GM12878 (cell line): ENCODE measurements at places on chromosomes 5 and 9.

- no peak for DNase-seq
These were observed 52.8 kb downstream of the IRF1 start for GRCh38 chr5:132437604-132438266.

DNA sequence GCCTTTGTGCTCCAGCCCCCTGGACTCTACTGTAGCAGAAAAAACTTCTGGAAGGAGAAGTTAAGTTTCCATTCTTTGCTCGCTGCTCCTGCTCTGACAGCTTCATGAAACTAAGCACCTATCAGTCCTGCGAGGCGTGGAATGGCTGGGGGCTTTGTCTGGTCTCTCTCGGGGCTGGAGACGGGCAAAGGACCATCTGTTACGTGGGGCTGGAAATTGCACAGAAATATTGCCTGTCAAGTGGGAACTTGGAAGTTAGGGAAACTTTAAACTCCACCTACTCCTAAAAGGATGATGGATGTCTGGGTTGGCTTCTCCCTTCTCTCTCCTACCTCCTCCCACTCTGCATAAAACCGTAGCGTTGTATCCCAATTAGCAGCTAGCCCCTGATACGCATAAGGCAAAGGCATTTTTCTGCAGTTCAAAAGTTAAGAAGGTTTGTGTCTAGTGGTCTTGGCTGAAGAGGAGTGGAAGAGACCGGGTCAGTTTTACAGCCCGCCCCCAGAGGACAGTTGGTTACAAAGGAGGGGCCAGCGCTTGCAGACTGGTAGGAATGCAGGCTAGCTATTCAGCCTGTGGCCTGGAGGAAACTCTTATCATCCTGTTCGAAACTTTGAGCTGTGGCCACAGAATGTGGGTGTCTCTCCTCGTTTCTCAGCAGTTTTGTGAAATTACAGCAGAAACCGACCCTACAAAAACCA lies 1.3 kb downstream of the FBXL7 start:
- no peak for DNase-seq

DNA sequence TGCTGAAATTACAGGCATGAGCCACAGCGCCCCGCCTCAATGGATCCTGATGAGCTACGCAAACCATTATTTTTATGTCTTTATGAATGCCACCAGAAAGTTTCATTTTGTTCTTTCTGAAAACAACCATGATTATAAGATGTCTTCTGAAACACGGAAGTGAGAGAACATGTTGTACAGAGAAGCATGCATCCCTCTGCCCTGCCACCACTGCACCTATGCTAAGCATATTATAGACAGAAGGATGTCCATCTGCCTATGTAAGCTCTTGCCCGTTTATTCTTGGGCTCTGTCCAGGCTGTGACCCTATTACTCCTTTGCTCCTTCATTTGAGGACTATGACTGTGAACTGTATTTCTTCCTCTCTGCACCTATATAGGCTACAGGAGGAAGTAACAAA lies 74.3 kb downstream of the GRAMD2B start:
- DNase-seq, result no peak

DNA sequence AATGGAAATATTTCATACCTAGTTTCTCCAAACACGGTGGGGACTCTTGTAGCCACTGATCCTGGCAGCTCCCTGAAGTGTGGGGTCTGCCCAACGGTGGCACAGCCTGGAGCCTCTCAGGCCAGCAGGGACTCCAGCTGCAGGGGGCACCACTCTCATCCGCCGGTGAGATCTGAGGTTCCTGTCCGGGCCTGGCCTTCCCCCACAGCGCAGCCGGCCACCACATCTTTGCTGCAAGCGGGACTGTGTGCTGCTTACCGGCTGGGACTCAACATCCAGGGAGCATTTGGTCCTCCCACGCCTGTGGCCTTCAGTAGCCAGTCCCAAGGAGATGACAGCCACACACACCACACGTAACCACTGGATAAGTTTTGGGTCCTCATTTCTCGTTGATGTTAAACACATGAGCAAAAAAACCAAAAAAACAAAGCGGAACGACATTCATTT lies 7.7 kb upstream of the NKX2-5 start:
- DNase-seq, result no peak

- DNase-seq, result no peak
These were observed 40.2 kb downstream of the NLN start for GRCh38 chr5:65762234-65762633.

DNA sequence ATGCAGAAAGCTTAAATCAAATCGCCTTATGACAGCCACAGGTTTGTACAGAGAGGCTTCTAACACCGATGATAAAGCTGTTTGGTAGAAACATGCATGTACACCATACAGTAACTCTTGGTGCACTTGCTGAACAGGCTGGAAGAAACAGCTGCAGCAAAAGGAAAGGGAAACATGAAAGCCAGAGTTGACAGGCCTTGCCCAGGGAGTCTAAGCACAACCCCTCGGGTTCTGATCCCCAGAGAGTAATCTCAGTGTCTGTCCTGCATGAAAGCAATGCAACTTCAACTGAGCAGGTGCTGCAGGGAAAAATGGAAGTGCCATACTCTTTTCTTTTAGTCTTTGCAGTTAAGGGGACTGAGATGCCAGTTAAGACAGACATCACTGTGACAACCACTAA lies 419.9 kb downstream of the BNC2 start:
- no peak for DNase-seq

DNA sequence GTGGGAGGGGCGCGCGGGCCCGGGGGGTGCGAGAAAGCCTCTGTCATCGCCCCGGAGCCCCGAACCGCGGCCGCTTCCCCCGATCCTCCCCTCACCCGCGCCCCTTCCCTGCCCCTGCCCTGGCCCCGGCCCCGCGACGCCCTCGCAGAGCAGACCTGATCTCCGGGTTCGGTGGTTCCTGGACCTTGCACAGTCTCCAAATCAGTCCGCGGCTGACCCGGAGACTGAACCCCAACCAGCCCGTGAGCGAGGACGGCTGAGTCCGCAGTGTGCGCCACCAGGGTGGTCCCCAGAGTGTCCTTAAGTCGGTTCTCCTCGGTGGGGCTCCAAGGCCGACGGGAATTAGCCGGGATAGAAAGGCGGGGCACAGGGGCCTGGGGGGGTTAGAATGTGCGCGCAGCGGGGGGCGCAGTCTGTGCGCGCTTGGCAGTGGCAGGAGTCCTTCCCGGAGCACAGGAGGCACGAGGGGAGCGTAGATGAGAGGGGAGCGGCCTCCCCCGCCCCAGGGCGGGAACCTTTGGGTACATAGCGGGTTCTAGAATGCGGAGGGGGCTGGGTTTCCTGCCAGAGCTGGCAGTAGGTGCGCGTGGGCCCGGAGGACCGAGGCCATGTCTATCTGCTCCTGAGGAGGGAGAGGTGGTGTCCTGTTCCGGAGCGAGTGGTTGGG lies 779 bp downstream of the PKN3 start:
- DNase-seq, result no peak

- no peak for DNase-seq
These were observed 177.1 kb downstream of the DMAC1 start for GRCh38 chr9:7622481-7622880.

DNA sequence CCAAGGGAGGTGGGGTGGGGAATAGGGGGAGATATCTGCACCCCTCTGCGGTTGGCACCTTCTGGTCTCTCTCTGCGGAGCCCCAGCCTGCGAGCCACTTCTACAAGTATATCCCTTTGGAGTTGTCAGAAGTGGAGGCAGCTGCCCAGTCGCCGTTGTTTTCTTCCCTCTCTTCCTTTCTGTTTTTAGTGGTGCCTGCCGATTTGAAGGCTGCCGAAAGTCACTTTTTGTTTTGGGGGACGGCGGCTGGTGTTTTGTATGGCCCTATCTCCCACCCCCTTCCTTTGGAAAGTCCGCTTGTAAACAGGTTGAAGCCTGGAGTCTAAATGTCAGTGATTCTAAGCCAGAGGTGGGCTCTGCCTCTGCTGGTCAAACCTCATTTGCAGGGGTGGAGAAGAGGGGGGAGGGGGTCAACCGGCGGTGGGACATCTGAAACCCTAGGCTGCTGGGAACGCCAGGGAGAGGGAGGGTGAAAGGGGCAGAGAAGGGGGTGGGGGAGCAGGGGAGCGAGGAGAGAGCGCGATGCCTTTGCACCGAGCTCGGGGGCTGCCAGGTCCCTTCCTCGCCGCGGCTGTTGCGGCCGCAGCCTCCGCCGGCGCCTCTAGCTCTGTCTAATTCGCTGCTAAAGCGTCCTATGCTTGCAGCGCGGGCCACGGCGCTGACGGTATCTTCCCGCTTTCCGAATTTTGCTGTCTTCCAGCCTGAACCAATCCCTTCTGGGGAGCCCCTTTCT lies at the start of gene FGF10:
TSS of gene FGF10 (minus strand) at position 331 of the 733 bp plus-strand sequence. CDS start 738 bp downstream, outside the sequence.
- DNase-seq, result no peak

GRCh38 chr5:37552770-37553719 lies 173.9 kb downstream of the WDR70 start:
- no peak for DNase-seq

DNA sequence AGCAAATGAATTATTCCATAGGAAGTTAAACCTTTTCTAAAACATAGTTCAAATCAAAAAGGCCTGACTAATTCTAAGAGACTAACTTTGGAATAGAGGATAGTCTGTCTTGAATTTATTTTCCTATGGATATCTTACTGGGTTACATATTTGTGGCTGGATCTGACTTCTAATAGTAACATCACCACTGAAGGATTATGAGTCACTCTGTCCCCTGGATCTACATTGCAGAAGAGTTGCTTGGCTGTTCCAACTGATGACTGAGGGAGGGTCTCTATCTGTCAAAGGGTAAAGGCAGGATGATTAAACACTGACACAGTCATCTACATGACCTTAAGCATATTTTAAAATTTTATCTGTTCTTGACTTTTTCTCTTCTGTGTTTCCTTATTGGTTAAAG lies 119.6 kb upstream of the FST start:
- no peak for DNase-seq

GRCh38 chr5:172506251-172506650 lies 51.9 kb upstream of the SH3PXD2B start:
- DNase-seq, result no peak

- DNase-seq, result no peak
These were observed 114.6 kb downstream of the MTX3 start for GRCh38 chr5:79876456-79876855.

DNA sequence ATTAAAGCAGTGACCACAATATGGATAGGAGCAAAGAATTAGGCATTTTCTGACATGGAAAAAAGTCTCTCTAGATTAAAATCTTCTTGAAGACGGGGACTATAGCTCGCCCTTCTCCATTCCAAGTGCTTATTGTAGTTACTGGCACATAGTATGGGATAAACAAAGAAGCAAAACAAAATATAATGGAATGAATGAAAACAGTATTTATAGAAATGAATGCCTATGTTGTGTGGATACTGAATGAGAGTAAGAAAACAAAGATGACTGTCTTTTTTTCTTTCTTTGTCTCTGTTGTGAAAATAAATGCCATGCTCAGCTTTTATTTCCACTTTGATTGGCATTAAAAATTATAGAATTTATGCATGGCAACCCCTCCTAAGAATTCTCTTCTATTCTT lies 1414.3 kb upstream of the ACO1 start:
- no peak for DNase-seq

DNA sequence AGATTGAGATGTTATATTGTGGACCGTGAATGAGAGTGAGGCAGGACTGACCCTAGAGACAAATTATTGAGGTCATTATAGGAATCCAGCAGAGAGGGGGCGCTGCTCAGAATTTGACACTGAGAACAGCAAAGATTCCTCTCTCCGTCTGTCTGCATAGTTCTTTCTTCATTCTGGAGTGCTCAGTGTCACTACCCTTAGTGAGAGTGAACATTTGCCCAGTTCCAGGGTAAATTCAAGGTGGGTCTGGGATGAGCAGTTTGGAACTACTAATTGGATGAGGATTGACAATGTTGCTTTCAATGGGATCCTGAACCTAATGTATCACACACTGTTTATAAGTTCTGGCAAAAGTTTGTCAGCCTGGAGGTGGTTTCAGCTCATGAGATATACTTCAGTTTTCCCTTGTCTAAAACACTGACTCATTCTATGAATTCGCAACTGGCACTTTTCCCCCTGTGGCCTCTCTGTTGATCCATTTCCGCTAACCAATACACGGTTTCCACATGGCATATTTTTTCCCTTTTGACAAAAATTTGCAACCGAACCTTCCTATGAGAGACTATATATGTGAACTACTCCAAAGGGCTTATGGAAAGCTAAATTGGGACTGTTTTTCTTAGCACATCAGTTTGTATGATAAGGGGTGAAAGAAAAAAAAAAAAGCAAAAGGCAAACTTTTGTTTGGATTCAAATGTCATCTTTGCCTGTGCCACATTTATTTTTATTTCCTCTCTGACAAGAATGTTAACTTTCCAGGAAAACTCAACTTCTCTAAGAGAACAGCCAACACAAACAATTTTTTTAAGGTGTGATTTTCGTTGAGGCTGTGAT lies 1240.7 kb upstream of the WWC1 start:
- DNase-seq, result no peak

DNA sequence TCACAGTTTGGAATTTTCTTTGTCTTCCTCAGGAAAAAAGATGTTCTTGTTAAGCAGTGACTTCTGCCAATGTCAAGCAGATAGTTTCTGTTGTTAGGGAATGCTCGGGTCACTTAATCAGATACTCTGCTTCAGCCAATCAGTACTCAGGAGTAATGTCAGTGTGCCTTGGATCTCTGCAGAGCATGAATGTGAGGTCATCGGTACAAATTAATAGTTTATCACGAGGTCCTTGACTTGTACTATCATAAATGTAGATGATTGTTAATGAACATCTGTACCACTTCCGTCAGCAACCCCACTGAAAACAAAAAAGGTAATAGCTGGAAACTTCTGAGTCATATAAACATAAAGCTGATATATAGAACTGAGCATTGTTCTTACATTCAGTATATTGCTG lies 73.6 kb downstream of the FBXL7 start:
- DNase-seq, result no peak

GRCh38 chr5:158797498-158797845 lies 302.2 kb downstream of the EBF1 start:
- DNase-seq, result no peak

DNA sequence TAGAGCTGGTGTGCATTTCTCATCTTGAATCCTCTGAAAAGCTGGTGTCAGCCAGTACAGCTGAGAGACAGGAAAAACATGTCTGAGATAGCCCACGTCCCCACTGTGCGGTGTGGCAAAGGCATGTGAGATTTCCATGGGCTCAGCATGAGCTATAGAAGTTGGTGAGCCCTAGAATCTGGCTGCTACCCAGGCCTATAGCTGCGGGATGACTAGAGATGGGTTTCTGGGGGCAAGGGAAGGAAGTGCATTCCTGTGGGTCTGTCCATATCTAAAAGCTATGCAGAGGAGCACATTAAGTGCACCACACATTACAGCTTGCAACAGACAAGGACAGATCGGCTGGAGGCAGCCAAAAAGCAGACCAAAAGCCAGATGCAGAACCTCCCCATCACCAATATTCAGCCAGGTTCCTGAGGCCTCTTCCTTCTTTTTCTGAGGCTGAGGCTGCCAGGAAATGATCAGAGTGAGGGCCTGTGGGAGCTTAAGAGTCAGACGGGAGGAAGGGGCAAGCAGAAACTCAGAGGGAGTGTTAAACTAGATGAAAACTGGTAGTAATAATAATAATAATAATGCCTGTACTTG lies 55.8 kb upstream of the RANBP3L start:
- DNase-seq, result no peak

- DNase-seq, result no peak
These were observed 430.8 kb downstream of the ARHGEF28 start for GRCh38 chr5:74056789-74057164.

DNA sequence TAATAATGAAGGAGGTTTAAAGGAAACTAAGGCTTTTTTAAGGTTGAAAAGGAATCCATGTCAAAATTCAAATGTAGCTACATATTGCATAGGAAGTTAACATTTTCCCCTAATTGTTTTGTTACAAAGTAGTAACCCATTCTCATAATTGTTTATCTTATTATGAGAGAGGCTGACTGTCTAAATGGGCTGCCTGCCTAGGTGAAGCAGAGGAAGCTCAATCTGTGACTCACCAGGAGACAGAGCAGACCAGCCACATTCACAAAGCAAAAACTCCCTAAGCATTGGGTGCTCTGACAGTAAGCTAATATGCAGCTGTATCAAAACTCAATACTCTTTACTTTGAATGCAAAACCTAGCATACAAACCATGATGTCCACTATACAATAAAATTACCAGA lies 208.5 kb downstream of the ROR2 start:
- DNase-seq, result no peak
